ENCODE measurements at places on chromosomes 5 and 9.

DNA sequence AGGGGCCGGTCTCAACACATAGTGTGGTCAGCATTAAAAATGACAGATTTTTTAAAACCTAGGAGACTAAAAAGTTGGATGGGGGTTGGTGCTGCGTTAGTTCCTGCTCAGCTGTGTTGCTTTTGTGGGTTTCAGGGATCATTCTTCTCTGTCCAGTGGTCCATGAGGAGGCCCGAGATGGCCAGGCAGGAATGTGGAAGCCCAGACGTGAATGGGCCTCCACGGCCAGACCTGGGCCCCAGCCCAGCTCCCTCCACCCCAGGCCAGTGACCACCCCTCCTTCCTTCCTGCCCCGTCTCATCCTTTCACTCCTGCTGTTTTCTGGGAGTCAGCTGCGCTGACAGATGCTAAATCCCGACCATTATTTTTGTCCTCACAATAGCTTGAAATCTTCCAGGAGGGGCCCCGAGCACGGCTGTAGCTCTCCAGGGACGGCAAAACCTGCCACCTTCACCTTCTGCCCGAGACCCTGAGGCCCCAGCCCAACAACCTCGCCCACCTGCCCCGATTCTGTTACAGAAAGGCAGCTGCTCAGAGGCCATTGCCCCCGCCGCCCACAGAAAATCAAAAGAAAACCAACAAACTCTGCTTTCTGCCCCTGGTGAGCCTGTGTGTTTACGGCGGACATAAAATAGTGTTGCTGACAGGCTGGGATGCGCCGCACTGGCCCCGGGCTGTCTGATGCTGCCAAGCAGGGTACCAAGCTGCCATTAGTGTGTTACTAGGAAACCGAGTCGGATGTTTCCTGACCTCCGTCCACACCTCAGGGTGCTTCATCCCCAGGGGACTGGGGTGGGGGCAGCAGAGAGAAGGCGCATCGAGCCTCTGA lies 83.7 kb upstream of the SARDH start:
- no peak for DNase-seq

GRCh38 chr5:13359344-13359743 lies 585.1 kb downstream of the DNAH5 start:
- DNase-seq, result no peak

DNA sequence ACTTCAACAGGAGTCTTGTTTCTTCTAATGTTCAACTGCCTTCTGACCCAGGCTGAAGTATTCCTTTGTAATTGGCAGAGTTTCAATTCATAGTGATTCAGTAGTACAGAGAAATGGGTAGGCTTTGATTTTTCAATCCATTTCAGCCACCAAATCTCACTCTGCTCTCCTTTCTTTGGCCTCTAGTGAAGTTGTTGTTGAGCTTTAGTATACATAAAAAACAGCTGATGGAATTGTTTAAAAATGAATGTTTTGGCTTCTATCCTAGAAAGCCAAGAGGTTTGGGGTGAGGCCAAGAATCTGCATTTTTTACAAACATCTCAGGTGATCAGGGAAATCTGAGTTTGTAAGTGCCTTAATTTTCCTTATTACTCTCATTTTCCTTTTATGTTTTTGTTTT lies 182.9 kb upstream of the MAP1B start:
- no peak for DNase-seq

DNA sequence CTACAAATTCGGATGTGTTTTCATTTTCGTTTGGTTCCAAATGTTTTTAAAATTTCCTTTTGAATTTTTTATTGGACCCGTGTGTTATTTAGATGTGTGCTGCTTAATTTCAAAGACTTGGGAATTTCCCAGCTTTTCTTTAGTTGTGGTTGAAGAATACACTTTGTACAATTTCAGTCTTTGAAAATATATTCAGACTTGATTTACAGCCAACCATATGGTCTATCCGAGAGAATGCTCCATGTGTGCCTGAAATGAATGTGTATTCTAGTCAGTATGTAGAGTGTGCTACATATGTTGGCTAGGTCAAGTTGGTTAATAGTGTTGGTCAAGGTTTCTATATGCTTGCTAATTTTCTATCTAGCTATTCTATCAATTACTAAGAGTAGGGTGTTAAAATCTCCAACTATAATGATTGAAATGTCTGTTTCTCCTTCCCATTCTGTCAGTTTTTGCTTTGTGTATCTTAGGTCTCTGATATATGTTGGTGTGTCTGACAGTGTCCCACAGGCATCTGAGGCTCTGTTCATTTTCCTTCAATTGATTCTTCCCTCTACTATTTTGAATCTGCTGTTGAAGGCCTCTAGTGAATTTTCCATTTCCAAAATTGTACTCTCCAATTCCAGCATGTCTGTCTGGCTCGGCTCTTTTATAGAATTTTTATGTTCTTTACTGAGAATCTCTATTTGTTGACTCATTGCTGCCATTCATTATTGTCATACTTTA lies 36.2 kb downstream of the RNF130 start:
- no peak for DNase-seq

DNA sequence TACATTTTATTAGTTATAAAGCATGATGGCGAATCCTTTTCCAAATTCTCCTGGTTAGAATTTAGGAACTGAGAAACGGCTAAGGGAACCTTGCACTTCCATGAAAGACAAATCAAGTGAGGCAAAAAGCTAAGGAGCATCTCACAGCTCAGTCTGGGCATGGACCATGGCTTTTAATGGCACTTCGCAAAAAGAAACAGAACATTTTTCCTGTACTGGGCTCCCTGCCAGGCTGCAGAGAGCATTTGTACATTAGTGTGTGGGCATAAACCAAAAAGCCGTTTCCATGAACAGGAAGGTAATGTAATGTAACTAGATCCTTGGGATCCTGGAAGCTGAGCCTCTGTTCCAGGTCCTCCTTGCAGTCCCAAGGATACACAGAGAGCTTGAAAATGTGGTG lies 354.2 kb downstream of the MRPS30 start:
- DNase-seq, result no peak

DNA sequence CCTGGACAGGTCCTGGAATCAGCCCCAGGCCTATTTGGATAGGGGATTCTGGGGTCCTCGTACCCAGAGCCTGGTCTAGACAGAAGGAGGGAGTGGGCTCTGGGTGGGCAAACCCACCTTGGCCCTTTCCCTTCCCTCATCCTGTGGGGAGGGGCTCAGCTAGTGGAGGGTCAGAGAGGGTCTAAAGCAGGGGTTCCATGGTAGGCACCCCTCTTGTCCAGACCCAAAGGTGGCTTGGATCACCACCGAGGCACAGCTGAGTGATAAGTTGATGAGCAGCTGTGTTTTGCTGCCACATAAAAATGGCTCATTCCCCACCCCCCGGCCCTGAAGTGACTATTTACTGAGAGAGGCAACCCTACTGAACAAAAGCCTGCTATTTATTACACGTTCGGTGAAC lies 53.8 kb upstream of the KCNMB1 start:
- no peak for DNase-seq

DNA sequence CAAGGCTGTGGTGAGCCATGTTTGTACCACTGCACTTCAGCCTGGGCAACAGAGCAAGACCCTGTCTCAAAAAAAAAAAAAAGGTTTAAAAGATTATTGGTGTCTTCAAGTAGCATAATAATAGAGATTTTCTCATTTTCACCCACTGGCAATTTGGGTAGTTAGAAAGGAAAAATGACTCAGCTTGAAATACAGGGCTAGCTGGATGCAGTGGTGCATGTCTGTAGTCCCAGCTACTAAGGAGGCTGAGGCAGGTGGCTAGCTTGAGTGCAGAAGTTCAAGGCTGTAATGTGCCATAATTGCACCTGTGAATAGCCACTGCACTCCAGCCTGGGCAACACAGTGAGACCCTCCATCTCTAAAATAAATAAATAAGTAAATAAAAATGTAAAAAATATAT lies 111.1 kb downstream of the ARRDC3 start:
- no peak for DNase-seq

DNA sequence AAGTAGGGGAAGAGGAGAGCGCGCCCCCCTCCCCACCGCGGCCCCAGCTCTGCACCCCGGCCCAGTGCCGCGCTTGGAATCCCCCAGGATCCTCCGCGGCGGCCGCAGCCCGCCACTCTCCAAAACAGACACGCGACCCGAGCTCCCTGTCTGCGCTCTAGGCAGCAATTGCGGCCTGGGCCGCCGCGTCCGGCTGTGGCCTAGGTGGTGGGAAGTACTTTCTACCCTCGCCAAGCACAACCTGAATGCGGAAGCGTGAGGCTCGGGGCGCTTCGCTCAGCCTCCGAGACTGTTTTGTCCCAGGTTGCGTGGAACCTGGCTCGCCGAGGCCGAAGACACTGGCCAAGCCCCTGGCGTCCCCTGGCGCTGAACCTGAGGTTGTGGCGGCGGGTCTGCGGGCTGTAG lies 3.3 kb upstream of the FOXB2 start:
- DNase-seq, result no peak

DNA sequence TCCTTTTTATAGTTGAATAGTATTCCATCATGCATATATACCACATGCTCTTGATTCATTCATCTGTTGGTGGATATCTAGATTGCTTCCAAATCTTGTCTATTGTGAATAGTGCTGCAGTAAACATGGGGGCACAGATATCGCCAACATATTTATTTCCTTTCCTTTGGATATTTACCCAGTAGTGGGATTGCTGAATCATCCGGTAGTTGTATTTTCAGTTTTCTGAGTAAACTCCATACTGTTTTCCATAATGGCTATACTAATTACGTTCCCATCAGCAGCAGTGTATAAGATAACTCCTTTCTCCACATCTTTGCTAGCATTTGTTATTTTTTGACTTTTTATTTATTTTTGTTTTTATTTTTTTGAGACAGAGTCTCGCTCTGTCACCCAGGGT lies 3.3 kb downstream of the SNX2 start:
- no peak for DNase-seq

GRCh38 chr9:13165236-13165945 lies 114.1 kb downstream of the MPDZ start:
- no peak for DNase-seq

DNA sequence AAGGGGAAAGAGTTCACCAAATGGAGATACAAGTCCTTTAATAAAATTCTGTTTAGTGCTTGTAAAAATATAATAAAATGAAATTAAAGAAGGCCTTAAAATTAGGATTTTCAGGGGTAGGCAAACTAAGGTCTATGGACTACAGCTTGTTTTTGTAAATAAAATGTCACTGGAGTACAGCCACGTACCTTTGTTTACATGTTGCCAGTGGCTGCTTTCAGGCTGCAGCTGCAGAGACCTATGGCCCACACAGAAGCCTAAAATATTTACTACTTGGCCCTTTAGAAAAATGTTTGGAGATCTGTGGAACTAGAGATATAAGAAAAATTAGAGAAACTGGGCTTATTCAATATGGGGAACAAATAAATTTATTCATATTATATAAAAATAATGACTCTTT lies 122.8 kb downstream of the RPS23 start:
- DNase-seq, result no peak

DNA sequence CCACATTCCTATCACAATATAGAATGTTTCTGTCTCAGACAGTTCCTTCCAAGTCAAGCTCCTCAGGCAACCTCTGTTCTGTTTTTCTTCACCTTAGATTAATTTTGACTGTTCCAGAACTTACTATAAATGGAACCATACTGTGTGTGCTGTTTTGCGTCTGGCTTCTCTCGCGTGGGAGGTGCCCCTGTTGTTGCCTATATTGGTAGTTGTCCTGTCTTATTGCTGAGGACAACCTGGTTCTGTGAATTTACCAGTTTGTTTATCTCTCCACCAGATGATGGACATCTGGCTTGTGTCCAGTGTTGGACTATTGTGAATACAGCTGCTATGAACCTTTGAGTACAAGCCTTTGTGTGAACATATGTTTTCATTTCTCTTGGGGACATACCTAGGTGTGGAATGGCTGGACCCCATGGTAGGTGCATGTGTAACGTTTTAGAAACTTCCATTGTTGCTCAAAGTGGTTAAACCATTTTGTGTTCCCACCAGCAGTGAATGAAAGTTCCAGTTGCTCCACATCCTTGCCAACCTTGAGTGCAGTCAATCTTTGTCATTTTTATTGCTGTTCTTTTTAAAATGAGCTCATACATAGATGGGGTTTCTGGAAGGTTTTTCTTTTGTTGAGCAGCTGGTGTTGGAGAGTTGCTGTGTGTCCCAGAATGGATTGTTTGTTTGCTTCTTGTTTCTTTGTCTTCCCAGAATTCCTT lies 18.1 kb downstream of the HMCN2 start:
- no peak for DNase-seq

DNA sequence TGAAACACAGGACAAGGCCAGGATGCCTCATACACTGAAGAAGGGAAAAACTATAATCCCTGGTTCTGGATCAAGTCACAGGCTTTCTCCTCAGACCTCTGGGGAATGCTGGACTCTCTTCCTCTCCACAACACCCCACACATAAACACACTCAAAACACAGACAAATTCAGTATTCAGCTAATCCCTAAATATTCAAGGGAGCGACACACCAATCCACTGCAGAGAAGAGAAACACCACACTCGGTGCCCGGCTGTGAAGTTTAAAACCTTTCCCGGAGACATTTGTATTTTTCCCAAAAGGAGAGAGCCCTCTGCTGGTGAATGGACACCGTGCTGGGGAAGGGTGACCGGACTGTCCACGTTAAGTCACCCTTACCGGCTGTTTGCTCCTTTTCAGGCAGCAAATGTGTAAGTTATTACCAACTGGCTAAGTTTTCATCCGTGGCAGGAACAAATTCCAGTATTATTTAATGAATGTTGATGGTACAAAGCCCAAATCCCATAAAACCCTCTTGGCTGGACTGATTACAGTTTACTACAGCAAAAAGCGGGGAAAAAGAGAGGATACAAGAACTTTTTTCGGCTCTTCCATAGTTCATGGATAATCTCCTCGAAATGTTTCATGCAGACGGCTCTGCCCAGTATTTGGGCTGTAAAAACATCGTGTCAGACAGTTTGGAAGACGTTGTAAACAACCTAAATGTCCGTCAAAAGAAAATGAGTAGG lies 130.9 kb upstream of the SLC30A5 start:
- peak; percentile 75 for DNase-seq

DNA sequence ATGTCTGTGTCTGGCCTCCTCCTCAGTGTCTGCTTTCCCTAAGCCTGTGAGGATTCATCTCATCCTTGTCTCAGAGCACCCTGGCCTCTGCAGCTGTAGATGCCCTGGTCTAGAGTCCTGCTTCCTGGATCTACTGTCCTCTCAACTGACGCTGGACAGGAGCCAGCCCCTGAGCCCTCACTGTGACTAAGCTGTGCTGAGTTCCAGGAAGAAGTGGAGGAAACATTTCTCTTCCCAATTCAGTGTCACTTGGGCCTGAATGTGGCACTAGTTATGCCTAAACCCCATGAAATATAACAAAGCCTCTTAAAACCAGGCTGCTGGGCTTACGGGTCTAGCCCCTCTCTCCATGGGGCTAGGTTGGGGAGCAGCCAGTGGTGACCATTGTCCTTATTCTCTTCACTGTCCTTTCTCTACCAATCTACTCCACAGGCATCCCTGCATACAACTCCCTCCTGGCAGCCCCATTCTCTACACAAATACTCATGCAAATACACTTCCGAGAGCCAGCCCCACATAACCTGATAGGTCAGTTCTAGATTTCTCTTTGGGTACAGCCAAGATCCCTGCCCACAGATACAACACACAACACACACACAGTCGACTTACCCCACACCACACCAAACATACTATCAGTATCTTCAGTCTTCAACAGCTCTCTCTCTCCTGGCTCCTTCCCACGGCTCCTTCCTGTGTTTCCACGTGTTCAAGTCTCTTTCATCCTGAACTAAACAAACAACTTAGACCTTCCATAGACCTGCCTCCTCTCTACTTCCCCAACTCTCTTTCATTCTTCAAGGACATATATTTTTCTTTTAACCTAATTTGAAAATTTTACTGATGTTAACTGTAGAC lies 220.8 kb downstream of the SNX18 start:
- DNase-seq, result no peak

GRCh38 chr9:127130661-127131538 lies 8.5 kb upstream of the ANGPTL2 start:
- DNase-seq, result no peak
